ENCODE measurements at places on chromosomes 1 and 21.
A peak's percentile ranks its signal among the peaks of the same experiment; 100 is the strongest.

DNA sequence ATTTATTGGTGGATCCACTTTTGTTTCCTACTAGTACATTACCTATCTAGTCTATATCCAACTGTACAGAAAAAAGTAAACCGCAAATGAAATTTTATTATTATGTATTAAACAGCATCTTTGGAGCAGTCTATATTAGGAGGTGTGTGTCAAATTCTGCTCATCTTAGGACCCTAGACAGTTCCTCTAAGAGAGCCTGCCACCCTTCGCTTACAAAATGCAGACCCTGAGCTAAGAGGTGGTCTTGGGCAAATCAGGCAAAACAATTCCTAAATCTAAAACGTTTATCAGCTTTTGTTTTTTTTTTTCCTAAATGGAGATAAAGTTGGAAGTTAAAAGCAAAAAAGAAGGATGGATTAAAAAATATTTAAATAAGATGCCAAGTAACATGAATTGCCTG lies 85.3 kb downstream of the PBX1 start:
- no peak for DNase-seq

DNA sequence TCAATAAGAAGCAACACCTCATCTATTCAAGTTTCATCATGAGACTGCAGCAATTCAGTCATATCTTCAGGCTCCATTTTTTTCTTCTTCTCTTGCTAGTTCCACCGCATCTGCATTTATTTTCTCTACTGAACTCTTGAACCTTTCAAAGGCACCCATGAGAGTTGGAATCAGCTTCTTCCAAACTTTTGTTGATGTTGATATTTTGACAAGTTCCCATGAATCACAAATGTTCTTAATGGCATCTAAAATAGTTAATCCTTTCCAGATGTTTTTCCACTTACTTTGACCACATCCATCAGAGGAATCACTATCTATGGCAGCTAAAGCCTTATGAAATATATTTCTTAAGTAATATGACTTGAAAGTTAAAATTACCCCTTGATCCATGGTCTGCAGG lies 434.3 kb downstream of the GPATCH2 start:
- no peak for DNase-seq

DNA sequence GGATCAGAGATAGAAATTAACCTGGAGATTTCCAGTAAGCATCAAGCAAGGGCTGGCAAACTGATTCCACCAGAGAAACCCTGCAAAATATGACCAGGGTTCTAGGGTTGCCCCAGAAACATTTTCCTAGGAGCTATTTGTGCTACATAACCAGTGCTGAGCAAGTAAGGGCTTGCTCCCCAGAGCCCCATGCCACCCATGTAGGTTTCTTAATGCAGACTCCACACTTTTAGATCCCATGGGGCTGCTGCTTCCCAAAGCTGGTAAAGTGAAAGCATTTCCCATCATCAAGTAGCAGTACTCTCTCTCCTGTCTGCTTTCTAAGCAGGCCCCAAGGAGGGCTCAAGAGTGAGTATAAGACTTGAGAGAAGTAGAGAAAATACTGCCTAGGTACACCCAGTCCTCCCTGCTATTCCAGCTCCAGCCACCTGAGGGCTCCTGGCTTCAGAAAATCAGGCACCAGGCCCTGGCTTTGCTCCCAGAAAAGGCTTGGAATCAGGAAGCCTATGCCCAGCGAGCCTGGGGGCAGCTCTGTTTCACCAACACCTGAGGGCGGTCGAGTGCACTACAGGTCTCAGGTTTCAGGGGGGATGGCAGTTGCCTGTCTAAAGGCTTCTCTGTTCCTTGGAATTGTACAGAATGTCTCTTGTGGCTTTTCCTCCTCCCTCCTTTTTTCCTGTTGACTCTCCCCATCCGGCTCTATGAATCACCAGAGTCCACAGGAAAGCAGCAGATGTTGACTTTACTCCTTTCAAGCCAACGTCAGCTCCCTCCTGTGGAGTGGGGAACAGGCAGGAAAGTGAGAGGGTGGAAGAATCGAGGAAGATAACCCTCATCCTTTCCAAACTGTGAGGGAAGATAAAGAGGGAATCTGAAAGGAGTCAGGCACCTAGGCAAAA lies 6.2 kb upstream of the ANKRD35 start:
- peak; percentile 61 for DNase-seq

GRCh38 chr1:159291424-159291823 lies 10.7 kb upstream of the FCER1A start:
- DNase-seq, result no peak

GRCh38 chr1:209769971-209770370 lies 14.1 kb downstream of the TRAF3IP3 start:
- DNase-seq, result no peak

DNA sequence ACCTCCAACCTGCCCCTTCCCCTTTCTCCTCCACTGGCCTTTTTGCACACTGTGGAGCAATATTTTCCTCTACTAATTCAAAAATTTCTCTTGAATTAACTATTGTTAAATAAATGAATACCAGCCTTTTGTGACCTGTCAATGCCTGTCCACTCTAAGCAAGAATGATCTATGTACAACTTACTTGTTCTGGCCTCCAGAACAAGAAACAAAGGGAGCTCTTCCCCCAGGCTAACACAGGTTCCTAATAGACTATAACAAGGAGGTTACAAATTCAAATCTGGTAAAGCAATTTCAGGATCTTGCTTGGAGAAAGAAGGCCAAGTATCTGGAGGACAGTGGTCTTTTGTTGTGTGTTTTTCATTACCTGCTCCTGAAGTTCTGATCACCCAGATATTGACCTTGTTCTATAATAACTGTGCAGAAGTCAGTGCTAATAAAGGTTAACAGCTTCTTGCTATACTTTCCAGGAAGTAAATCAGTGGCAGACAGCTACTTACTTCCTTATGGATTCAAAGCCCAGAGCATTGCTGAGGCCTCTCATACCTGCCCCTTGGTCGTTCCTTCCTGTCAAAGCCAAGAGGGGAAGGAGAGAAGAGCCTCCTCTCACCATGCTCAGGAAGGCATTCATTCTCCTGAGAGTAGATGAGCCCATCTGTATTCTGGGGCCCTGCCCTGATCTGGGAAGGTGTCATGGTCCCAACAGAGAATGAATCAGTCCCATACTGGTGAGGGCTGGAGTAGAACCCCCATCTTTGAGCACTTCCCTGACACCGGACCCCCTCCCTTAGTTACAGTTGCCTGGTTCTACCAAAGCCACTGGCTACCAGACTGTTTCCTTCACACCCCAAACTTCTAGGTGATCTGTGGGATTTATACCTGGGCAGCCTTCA lies 56.8 kb downstream of the DESI2 start:
- DNase-seq, result no peak

- DNase-seq, result peak; percentile 89
Observed at GRCh38 chr1:183218971-183219615, 33.0 kb downstream of the LAMC2 start.

DNA sequence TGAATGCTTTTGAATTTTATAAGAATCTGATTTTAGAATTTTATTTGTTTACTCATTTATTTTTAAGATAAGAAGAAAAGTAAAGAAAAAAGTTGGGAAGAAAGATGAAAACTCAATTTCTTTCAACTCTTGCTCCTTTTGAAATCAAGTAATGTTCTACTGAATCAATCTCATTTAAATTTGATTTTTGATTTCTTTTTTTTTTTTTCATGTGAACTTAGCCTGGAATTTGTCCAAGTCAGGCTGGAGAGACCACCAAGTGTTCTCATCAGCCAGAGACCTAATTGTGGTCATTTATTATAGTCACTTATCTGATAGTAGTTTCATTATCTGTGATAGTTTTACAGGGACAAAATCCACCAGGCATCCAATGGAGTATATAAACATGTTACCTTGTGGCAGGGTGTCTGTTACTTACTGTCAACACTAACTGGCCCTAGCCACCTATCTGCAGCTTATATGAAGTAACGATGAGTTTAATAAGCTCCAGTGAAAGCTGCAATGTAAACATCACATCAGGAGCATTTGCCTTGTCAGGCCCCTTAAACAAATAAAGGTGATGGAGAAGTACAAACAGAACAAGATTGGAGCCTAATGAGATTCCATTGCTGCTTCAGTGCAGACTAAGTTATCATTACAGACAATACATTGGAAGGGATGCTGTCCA lies 39.2 kb downstream of the HLX start:
- no peak for DNase-seq

DNA sequence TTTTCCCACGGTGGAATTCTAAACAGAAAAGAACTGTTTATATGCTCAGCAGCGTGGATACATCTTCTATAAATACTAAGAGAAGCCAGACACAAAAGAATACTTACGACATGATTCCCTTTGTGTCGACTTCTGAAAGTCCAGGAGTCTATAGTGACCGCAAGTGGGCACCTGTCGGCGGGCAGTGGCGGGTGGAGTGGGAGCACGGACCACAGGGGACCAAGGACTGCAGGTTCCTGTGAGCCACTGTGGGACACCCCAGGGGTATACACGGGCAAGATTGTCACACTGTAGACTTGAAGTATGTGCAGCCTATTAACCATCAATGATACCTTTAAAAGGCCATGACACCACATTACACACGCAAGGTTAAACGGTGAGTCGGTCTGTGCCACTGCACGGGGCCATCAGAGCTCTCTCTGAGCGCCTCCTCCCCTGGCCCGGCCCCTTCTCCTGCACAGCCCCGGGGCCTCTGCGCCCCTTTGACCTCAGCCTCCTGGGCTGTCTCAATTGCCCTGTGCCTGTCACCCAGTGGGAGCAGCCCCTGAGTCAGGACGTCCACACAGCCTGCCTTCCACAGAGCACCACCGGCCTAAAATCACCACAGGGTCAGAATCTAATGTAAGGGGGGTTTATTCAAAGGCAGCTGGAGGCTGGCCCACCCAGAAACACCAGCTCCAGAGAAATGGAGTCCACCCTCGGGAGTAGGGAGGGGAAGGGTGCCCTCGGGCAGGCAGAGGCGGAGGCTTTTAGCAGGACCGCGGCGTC lies 90.0 kb upstream of the COL6A1 start:
- no peak for DNase-seq

GRCh38 chr1:242132121-242132817 lies 133.4 kb upstream of the MAP1LC3C start:
- no peak for DNase-seq

DNA sequence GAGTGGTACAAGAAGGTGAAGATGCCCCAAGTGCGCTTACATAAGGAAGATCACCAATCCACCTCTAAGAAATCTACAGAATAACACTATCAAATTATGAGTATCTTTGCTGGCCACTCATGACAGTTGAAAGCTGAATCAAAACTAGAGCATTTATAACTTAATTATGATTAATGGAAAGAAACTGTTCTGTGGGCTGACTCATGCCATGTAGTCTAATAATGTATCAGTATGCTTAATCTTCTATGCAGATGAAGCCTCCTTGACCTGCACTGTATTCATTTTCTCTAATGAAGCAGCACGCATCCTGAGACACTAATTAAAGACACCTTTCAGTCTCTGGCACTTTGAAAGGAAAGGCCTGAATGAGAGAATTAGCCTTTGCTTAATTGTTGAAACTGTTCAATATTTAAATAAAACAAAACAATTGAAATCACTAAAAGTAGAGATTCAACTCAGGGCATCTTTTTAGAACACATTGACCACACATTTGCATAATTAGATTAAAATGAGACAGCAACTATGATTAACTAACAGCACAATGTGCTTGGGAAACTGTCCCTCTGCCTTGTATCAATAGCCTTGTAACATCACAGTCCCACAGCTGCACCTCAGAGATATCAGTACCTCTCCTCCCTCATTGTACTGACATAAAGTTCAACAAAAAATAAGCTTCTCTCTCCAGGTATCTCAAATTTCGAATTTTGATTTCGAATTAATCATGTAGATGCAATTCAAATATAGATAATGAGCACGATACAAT lies 105.6 kb downstream of the NTPCR start:
- DNase-seq, result no peak

- no peak for DNase-seq
Observed at GRCh38 chr1:187465441-187465840, 636.7 kb downstream of the PLA2G4A start.

DNA sequence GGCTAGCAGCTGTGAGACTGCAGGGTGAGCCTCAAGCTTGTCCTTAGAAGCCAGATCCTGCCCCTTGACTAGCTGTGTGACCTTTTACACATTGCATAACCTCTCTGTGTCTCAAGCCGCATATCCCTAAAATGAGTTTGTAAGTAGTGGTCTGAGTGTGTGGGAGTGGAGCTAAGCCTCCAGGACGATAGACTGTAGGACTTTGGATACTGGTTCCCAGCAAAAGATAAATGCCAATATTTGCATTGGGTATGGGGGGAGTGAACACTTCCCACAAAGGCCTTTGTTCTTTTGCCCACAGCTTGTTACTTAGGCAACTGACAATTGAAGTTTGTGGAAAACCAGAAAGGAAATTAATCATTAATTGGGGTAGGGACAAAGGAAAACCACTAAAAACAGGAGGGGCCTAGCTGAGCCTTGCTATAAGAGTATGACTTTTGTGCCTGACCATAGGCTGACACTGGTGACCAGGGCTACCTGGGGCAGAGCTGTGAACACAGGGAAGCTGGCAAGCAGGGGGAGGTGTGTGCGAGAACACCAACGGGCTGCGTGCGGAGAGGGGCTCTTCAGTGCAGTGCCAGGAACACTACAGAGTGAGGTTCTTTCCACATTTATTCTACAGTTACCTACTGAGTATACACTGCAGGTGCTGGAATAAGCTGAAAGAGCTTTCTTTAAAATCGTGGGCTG lies 102.4 kb upstream of the ETV3 start:
- no peak for DNase-seq

- no peak for DNase-seq
Observed at GRCh38 chr1:29646161-29646775, 409.9 kb downstream of the PTPRU start.

- DNase-seq, result no peak
Observed at GRCh38 chr1:57910782-57911181, 486.9 kb upstream of the DAB1 start.

DNA sequence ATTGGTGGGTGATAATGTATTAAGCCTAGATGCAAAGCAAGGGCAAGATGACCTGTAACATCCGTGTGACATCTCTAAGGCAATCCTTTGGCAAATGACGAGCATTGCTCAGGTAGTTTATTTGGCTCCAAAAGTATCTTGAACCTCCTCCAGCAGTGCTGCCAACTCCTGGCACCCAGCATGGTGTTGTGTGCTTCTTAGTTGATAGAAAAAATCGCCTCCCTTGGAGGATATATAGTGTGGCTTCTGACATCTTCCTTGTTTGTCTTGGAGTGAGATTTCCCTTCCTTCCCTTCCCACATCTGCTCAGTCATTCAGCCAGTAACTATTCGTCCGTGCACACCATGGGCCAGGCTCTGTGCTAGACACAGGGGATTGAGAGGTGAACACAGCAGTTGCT lies 121.8 kb downstream of the TOMM20 start:
- no peak for DNase-seq

DNA sequence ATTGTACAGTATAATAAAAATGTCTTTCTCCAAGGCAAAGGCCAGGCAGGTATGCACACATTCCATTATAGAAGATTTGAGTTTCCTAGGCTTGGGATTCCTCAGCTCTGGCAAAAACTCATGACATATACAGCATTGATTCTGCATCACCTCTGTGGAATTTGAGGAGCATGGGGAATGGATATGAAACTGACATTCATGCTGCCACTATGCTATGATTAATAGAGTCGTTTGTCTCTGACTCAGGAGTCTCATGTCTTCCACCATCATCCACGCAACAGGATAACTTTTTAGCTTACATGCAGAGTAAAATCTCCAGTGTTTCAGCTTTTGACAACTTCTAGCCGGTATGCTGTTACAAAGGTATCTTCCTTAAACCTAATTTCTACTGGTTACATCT lies 49.8 kb upstream of the ADORA3 start:
- no peak for DNase-seq
